ENCODE measurements at places on chromosomes 5 and 9.

- no peak for DNase-seq
Measured at GRCh38 chr5:38546691-38547146, 9.7 kb downstream of the LIFR start.

GRCh38 chr9:130138791-130139190 lies 33.4 kb upstream of the NCS1 start:
- DNase-seq: no peak

DNA sequence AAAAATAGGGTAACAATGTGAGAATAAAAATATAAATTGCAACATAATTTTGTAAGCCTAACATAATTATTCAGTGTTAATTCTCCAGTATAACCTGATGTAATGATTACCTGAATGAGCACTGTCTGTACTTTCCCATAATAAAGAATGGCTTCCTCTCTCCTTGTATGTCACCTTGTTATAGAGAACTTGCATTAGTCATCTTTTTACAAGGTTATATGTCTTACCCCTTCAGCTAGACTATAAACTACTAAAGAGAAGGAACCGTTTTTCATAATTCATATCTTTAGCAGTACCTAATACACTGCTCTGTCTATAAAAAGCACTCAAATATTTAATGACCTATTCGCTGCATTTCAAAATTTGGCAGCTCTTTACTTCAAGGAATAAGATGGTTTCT lies 19.8 kb downstream of the STRBP start:
- no peak for DNase-seq

GRCh38 chr9:20835377-20836286 lies 151.6 kb downstream of the FOCAD start:
- no peak for DNase-seq

GRCh38 chr9:10274988-10275387 lies 337.8 kb downstream of the PTPRD start:
- DNase-seq: no peak

DNA sequence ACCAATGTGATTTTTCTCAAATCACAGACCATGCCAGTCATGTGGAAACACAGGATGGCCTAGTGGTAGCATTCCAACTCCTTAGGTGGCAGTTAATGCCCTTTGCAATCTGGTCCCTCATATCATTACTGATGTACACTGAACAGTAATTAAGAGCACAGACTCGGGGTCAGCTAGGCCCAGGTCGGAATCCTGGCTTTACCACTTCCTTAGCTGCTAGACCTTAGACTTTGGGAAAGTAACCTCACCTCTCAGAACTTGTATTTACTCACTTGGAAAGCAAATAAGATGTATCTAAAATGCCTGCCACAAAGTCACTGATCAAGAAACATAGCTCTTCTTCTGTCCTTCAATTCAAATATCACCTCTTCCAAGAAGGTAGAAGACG lies 112.8 kb downstream of the MAPKAP1 start:
- DNase-seq: no peak

GRCh38 chr9:109627042-109627441 lies 128.9 kb upstream of the PTPN3 start:
- no peak for DNase-seq

GRCh38 chr5:167284222-167284890 lies 1007.1 kb upstream of the WWC1 start:
- DNase-seq: no peak
